Mammary epithelial cell (primary cell): ENCODE measurements at places on chromosomes 12 and 14.
A peak's percentile ranks its signal among the peaks of the same experiment; 100 is the strongest.

DNA sequence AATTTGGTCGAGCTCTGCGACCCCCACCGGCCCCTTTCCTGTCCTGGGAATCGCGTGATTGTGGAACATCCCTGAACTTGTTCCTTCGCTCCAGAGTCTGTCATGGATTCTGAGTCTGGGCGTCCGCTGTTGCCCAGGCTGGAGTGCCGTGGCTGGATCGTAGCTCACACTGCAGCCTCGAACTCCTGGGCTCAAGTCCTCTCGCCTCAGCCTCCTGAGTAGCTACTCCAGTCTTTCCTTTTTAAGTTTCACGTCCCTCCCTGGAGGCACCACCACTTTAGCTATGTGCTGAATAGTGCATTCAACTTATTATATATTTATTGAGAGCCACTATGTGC is 698 bp downstream of the ACOT6 start:
- no peak for DNase-seq

GRCh38 chr14:44438936-44439335 is 68.1 kb downstream of the FSCB start:
- DNase-seq: no peak

DNA sequence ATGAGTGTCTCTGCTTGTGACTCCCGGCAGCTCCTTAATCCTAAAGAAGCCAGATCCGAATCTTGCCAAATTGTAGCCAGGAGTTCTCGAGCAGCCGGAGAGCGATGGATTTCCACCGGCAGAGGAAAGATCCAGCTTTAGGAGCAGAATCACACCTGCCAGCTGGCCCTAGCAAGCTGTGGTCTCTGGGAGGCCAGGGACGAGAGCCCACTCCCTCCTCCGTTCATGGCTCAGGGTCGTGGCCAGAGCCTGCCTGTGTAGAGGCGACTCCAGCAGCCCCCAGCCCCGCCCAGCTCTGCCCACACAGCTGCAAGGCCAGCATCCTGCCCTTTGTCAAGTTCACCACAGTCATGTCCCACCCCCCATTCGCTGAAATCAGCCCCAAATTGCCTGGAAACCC is 121.0 kb downstream of the SCARB1 start:
- no peak for DNase-seq

DNA sequence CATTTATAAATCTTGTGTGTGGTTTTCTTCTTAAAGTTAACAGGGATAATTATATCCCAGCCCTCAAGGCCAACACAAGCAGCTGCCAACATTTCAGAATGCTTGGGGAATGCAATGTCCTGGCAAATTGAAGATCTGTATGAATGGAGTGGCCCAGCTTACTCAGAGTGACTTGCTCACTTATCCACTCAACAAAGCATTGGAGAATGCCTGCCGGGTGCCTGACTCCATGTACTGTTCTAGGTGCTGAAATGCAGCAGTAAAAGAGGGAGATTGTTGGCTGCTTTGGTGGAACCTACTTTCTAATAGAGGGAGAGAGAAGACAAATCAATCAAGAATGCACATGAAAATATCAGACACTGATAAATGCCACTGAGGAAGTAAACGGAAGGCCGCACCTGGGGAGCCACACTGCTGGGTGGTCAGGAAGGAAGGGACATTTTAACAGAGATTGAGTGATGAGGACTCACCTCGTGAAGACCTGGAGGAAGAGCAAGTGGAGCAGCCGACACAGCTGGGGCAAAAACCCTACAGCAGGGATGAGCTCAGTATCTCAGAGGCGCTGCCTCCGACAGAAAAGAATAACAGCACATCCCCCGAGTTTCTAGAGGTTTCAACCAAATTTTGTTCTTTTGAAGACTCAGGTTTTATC is 61.2 kb upstream of the VASH1 start:
- DNase-seq: no peak

- DNase-seq: peak; percentile 61
Observed at GRCh38 chr12:93766796-93767523, 89.8 kb downstream of the CRADD start.

- DNase-seq: no peak
Observed at GRCh38 chr12:61009192-61009591, 1251.0 kb upstream of the USP15 start.

GRCh38 chr12:114852976-114853529 is 169.1 kb upstream of the TBX3 start:
- no peak for DNase-seq

GRCh38 chr14:101476916-101477553 is 84.3 kb upstream of the DIO3 start:
- no peak for DNase-seq

GRCh38 chr12:125057708-125058107 is 7.5 kb upstream of the AACS start:
- no peak for DNase-seq

DNA sequence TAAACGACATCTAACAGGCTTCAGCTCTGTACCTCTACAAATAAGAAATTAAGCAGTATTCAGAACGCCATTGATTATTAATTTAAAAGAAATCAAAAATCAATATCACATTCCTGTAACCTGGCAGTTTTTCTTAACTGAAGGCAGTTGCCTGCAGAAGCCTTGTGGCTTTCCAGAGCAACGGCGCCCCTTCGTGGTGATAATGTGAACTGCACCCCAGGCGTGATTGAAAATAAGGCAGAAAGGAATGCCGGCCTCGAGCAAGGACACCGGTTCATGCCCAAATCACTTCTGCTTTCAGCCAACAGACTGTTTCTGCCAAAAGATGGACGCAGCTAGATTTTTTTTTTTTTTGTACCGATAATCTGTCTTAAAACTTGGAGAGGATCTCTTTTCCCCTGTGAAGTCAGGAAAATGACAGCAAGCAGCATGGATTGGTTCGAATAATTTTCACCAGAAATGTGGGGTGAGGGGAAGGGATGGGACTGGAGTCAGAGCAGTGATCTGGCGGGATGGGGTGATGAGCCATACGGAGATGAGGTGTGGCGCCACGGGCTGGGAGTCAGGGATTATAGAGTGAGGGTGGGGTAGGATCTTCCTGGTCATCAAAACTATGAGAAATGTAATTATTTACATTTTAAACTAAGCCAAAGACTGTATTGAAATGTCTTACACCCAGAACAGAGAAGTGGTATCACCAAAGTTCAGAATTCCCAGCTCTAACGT is 473.0 kb downstream of the DPF3 start:
- DNase-seq: peak; percentile 38

DNA sequence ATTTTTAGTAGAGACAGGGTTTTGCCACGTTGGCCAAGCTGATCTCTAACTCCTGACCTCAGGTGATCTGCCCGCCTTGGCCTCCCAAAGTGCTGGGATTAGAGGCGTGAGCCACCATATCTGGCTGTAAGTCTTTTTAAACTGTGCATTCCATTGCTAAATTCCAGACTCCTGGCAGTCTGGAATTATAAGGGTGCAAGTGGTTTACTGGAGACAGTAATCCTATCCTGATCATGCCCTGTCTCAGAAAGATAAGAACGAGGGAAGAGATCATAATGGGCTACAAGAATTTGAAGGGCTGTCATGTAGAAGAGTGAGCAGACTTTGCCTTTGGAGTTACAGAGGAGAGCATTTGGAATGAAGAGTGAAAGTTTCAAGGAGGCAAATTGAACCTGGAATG is 6.8 kb upstream of the SLC4A8 start:
- no peak for DNase-seq

GRCh38 chr12:82099216-82099615 is 259.0 kb downstream of the CCDC59 start:
- DNase-seq: peak; percentile 35

- no peak for DNase-seq
Observed at GRCh38 chr12:225012-225411, 11.1 kb upstream of the SLC6A12 start.

DNA sequence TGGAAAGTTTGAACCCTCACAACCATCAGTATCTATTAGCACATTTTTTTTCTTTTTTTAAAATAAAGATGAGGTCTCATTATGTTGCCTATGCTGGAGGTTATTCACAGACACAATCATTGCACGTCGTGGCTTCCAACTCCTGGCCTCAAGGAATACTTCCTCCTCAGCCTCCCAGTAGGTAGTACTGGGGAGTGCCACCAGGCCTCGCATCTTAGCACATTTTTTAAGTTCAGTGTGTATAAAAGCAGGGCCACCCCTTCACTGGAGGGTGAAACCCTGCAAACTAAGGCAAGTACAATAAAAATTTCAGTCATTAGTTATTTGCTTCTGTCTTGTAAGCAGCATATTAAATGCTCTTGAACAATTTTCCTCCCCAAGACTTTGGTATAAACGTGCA is 114.2 kb upstream of the SINHCAF start:
- no peak for DNase-seq

DNA sequence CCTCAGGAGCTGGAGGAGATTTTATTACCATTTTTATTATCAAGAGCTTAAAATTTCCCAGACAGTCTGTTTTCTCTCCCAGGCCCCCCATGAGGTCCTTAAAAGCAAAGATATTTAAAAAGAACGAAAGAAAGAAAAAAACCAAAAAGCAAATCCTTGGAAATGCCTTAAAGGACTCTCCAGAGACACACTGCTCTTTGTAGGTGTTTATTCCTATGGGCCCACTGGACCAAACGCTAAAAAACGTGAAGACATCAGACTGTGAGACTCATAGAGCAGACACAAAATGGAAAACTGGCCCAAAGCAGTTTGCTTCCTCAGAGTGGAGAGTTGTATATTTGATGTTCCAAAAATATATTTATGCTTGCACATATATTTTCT is 1.2 kb upstream of the NID2 start:
- no peak for DNase-seq

DNA sequence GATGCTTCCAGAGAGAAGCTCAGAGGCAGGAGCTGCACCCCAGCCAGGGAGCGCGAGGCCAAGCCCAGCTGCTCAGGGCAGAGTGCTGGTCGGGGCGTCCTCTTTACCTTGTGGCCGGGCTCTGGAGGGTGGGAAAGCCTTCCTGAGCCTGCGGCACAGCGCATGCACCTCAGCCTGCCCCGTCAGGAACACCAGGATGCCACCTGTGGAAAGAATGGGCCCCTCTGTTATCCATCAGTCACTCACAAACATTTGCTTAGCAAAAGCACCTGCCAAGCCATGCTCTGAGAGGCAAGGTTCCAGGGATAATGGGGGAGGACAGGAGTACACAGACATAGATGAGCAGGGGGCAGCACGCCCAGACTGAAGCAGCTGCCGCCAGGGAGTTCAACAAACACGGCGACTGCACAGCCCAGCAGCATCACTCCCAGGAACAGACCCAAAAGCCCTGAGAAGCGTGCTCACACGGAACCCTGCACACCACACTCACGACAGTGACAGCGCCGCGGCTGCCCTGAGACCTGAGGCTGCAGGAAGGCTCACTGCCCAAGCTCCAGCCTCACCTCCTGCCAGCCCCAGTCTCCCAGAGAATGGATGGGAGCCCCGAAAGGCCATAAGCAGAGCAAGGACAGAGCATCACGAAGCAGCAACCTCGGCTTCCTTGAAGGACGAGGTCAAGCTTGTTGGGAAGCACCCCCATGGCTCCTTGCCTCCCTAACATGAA is 21.8 kb downstream of the DHX37 start:
- DNase-seq: no peak

GRCh38 chr14:79083356-79083755 is 913.2 kb downstream of the NRXN3 start:
- DNase-seq: no peak

GRCh38 chr12:1533205-1533601 is 61.2 kb downstream of the FBXL14 start:
- no peak for DNase-seq

GRCh38 chr12:49161092-49161795 is 27.6 kb downstream of the TUBA1A start:
- no peak for DNase-seq

GRCh38 chr12:3168223-3169221 is 91.3 kb downstream of the TSPAN9 start:
- peak; percentile 96 for DNase-seq

- DNase-seq: no peak
Observed at GRCh38 chr12:50742776-50743175, 21.1 kb upstream of the ATF1 start.

GRCh38 chr12:9808504-9808903 is 18.8 kb upstream of the KLRF1 start:
- no peak for DNase-seq

DNA sequence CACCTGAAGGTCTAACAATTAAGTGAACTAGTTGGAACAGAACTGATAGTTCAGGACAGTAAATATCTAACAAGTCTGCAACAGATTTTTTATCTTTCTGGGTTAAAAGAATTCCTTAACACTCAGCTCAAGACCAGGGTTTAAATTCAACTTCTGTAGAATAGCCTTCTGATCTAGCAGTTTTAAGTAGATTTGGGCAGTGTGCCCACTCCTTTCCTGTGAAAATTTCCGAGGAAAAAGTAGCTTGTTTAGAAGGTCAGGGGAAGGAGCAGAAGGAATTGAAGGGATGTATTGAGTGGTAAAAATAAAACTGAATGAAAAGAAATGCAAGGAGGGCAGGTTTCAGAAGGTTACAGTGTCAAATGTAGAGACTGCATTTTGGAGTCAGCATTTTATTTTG is 45.8 kb downstream of the ATL1 start:
- DNase-seq: no peak

DNA sequence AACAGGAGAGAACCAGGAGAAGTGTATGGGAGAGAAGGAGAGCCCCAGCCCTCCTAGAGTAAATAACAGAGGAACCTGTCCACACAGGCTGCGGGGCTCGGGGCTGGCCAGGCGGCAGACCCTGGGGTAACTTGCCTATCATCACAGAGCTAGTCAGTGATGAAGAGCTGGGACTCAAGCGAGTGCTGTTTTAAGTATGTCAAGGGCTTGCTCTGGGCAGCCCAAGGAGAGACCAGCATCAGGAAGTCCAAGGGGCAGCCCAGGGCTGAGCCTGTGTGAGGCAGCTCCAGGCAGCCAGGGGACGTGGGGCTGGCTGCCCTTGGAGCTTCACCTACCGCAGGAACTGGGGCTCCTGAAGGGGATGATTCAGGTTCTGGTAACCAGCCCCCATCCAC is 10.0 kb downstream of the VWF start:
- no peak for DNase-seq

- no peak for DNase-seq
Observed at GRCh38 chr14:68111097-68111852, 291.7 kb downstream of the RAD51B start.

GRCh38 chr14:100777818-100778525 is 47.9 kb upstream of the MEG3 start:
- DNase-seq: no peak

GRCh38 chr12:42568952-42569915 is 20.3 kb downstream of the PRICKLE1 start:
- peak; percentile 48 for DNase-seq

DNA sequence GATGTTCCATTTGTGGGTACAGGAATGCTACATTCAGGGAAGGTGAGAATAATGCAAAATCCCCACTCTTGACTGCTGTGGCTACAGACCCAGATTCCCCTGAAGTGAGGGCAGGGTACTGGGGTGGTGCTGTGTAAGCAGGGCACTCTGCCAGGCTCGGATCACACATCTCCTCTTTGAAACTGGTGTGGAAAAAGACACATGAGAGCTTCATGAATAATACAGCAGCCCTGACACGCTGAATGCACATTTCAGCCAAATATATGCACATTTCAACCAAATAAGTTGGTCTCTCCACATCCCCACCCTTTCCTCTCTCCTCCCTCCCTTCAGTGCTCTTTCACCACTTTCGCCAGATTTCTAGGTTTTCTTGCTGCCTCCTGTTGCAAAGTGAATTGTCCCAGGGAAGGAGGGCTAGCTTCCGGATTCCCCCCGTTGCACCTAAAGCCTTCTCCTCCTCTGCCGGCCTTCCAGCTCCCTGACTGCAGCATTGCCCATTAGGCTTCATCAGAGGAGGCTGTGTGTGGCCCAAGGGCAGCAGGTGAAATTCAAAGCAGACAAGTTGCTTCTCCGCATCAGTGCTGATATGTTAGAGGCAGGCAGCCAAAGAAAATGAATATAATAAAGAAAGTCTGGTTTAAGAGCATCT is 118.2 kb upstream of the TMCC3 start:
- no peak for DNase-seq

- DNase-seq: no peak
Observed at GRCh38 chr12:119661882-119662281, 6.1 kb upstream of the PRKAB1 start.
